Aorta (tissue), 5 donors: ENCODE measurements at places on chromosomes 4 and X. TPM values are rescaled to one million over a fixed set of nuclear protein-coding genes. Genes with fewer than 3 reads are reported as not detected.

The HTRA3 gene
- total RNA-seq = 31.8 TPM

The STPG2 gene
- 0.33 TPM for total RNA-seq

The GPR50 gene
- not detected for total RNA-seq

The PRRG1 gene
- total RNA-seq = 17.8 TPM
